Liver (tissue), 10 donors: ENCODE measurements at places on chromosomes 16 and 17. TPM values are rescaled to one million over a fixed set of nuclear protein-coding genes. Genes with fewer than 3 reads are reported as not detected.

The SPIRE2 gene
- total RNA-seq: 3.2 TPM

The LRRC46 gene
- total RNA-seq: under 0.01 TPM

The TLCD2 gene
- 7.3 TPM for total RNA-seq

The ABCC11 gene
- 1.4 TPM for total RNA-seq

The TMEM235 gene
- not detected for total RNA-seq

The CHD9NB gene
- total RNA-seq: 0.05 TPM

- H3K4me3 ChIP-seq: no peak overlapping the region
- H3K27ac ChIP-seq: no peak overlapping the region
- H3K36me3 ChIP-seq: no peaks in the 10 kb centered on the region
- DNase-seq: no peak
- H3K4me1 ChIP-seq: no peaks in the 10 kb centered on the region
- no peaks in the 10 kb centered on the region for H3K27me3 ChIP-seq
Observed at GRCh38 chr17:82851381-82851780, 11.6 kb upstream of the ZNF750 start.

DNA sequence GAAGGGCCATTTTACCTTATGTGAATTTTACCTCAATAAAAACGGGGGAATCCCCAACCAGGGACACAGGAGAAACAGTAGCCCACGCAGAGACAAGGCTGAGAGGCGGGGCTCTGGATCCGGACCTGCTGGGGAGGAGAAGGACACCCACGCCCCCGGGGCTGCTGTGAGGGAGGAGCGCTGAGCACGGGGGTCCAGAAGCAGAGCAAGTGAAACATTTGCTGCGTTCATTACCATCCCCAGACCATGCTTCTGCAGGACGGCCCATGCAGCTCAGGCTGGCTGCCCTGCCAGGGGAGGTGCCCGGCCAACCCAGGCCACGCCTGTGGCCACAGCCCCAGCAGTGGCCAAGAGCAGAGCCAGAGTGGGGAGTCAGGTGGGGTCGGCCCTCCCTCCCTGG lies 50.0 kb downstream of the KCNJ18 start:
- no peak overlapping the region for H3K27ac ChIP-seq
- H3K36me3 ChIP-seq: no peaks in the 10 kb centered on the region
- H3K4me3 ChIP-seq: no peak overlapping the region
- H3K27me3 ChIP-seq: no peaks in the 10 kb centered on the region

DNA sequence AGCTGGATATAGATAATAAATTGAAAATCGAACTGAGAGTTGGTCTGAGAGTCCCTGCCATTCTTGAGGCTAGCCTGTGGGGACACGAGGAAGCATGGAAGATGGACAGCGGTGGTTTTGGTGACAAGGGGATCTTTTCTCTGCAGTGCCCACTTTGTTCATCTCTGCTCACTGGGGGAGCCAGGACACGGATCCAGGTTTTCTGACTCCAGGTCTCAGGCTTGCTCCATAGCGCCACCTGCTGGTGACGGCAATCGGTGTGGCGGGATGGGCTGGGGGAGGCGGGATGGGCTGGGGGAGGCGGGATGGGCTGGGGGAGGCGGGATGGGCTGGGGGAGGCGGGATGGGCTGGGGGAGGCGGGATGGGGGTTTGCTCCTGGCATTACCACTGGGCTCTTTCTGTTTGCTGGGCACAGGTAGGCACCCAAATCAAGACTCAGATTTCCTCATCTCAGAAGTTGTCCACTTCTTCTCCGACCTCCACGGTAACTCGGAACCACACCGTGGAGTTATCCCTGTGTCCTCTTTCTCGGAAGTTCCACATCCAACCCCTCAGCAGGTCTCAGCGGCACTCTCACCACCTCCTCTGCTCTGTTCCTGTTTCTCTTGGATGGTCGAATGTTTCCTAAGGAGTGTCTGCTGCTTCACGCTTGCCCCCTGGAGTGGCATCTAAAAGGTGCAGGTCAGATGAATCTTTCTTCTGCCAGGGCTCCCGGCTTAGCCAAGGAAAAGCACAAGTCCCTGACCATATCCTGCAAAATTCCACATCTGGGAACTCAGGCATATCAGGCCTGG lies 142.4 kb downstream of the CYLD start:
- no peak overlapping the region for H3K27ac ChIP-seq
- no peak overlapping the region for H3K4me3 ChIP-seq
- peaks cover 4% of the 10 kb centered on the region for H3K4me1 ChIP-seq
- no peaks in the 10 kb centered on the region for H3K36me3 ChIP-seq

DNA sequence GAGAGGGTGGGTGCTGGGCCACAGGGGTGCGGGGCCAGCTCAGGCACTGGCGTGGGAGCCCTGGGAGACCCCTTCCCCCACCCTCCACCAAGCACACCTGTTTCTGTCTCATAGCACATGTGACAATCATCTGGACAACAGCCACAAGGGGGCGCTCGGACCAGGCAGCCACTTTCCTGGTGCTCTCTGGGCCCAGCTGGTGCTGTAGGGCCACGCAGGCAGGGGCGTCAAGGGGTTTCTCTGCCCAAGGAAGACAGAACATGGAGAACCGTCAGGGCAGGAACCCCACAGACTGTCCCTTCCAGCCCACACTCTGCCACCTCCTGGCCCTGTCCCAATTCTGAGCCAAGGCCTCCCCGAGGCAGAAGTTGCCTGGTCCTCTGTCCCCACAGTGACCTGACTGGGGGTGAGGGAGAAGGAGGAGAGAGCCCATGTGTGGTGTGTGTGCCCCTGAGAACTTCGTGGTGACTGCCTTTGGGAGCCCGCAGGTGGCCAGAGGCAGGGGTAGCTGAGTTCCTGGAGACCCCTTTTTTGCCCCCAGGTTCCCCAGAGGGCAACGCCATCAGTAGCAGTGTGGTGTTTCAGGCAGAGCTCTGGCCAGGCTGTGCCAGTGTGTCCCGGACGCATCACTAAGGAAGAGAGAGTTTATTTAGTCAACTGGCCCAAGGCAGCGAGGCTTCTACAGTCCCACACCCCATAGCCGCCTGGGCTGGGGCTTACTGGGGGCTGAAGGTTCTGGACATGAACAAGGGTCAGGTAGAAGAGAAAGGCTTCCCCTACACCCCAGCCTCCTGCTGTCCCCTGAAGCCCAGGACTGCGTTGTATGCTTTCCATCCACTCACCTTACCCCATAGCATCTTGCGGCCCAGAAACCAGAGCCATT lies 3.1 kb upstream of the SETD6 start:
- no peak overlapping the region for H3K4me3 ChIP-seq
- H3K4me1 ChIP-seq: peaks cover 13% of the 10 kb centered on the region
- H3K27me3 ChIP-seq: no peaks in the 10 kb centered on the region
- DNase-seq: peak; percentile 87

DNA sequence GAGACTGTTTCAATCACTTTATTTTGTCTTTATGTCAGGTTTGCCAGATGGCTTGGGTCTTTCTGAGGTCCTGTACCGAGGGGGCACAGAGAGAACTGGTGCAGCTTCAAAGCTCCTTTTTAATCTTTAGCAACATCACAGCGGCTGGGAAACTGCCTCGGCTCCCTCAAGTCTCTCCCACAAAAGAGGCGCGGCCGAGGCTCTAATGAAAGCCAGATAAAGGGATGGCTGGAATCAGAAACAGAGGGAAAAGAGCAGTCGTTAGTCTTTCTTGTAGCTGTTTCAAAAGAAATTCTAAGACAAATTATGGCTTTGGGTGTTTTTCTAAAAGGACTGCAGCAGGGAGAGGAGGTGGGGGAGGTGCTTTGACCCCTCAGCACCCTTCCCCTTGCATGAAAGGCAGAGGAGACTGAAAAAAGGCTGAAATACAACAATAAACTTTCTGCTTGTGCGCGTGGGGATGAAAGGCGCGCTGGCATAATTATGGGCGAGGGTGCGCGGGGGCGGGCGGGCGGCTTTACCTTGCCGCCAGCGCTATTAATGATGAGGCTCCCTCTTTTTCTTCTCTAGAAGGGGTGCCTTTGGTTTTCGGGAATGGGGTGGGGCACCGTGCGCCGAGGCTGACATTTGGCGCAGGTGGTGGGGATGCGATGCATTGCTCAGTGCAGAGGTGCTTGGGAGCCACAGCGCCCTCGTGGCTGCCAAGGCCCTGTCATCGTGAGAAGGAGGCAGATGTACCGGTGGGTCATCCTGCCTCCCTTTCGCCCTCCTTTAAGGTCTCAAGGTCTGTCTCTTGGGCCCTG lies 22.3 kb upstream of the BRD7 start:
- H3K27me3 ChIP-seq: no peaks in the 10 kb centered on the region
- no peaks in the 10 kb centered on the region for H3K36me3 ChIP-seq
- H3K4me3 ChIP-seq: no peak overlapping the region
- H3K4me1 ChIP-seq: no peaks in the 10 kb centered on the region
- peak; percentile 14 for DNase-seq
- no peak overlapping the region for H3K27ac ChIP-seq

DNA sequence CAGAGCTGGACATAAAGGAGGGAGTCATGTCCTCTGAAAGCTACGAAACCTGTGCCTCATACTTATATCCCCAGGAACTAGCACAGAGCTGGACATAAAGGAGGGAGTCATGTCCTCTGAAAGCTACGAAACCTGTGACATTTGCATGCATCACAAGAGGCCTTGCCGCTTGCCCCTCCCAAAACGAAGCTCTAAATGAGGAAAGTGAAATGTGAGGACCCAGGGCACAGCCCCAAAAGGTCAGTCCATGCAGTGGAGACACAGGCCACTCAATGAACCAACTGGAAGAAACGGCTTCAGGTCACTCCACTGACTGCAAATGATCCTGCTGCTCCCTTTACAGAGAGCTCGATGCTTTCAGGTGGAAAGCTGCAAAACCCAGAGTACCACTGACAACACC lies 38.3 kb downstream of the COG7 start:
- H3K27ac ChIP-seq: no peak overlapping the region
- H3K4me1 ChIP-seq: no peaks in the 10 kb centered on the region
- DNase-seq: no peak
- no peaks in the 10 kb centered on the region for H3K27me3 ChIP-seq

DNA sequence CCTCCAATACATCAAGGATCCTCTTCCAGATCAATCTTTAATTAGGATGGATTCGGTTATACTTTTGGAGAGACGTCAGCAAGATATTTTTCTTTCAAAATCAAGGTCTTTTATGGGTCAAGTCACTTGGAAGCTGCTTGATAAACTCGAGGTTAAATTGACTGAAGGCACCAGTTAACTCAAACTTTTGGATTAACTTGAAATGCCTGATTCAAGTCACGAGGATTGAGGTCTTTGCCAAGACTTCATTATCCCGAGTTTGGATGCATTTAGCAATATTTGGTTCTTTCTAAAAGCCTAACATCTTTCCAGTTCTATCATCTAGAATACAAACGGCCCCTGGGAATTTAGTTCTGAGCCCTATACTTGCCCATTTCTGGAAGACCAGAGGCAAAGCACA lies 82.9 kb downstream of the MYH11 start:
- no peak overlapping the region for H3K27ac ChIP-seq
- H3K4me3 ChIP-seq: no peak overlapping the region
- H3K27me3 ChIP-seq: no peaks in the 10 kb centered on the region
- no peaks in the 10 kb centered on the region for H3K4me1 ChIP-seq

DNA sequence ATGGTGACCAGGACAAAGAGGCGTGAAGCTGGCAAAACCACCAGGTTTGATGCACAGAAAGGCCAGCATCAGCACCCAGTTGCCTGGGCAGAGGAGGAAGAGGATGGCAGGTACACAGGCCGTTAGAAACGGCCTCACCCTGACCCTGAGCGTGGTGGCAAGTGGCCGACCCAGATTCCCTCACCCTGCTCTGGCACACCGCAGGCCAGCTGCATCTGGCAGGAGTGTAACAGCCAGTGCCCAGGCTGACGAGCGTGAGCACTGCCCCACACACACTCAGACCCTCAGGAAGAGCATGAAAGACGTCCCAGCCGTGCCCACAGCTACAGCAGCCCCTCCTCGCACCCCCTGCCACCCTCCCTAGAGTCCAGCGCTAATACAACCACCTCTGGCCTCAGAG lies 82.0 kb downstream of the ANKRD11 start:
- H3K4me3 ChIP-seq: no peak overlapping the region
- H3K27ac ChIP-seq: peak overlapping the region; percentile 33
- H3K36me3 ChIP-seq: no peaks in the 10 kb centered on the region
- H3K27me3 ChIP-seq: no peaks in the 10 kb centered on the region
- H3K4me1 ChIP-seq: peaks cover 62% of the 10 kb centered on the region
- DNase-seq: no peak
